ENCODE measurements at places on chromosomes 11 and 22.

- no peak for DNase-seq
These were observed 59.7 kb downstream of the SHANK2 start for GRCh38 chr11:71192629-71193028.

GRCh38 chr11:130487924-130488815, 39.7 kb downstream of the ADAMTS15 start:
- DNase-seq = no peak

DNA sequence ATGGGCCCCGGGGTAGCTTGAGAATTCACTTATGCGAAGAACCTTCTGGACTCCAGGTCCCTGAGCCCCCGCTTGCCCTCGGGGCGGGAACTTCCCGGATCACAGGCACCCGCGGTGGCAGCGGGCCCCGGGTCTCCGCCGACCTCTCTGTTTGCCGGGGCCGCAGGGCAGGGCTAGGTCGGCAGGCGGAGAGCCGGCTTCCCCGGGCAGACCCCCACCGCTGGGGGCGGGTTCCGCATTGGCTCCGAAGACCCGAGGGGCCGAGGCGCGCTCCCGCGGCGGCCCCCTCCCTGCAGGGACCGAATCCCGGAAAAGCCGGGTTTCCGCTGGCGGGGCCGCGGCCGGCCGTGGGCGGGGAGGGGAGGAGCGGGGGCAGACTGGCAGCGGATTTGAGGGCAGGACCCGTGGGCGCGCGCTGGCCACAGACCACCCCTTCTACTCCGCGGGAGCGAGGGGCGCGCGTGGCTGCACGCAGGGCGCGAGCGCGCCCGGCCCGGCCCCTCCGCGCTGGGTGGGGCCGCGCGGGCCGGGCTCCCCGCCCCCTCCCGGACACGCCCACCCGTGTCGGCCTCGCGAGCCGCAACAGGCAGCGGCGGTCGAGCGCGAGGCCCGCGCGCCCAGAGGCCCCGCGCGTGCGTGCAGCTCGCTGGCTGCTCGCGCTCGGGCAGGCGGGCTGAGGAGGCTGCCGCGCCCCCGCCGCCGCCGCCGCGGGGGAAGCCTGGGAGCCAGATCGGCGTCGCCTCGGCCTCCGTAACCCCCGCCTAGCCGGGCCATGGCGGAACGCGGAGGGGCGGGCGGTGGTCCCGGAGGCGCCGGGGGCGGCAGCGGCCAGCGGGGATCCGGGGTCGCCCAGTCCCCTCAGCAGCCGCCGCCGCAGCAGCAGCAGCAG, at the start of gene PACS1:
Gene PACS1, plus strand, starts transcription at position 558 of the 889 bp plus-strand sequence. Its CDS starts 215 bp downstream, at position 773.
- DNase-seq = peak; percentile 81

DNA sequence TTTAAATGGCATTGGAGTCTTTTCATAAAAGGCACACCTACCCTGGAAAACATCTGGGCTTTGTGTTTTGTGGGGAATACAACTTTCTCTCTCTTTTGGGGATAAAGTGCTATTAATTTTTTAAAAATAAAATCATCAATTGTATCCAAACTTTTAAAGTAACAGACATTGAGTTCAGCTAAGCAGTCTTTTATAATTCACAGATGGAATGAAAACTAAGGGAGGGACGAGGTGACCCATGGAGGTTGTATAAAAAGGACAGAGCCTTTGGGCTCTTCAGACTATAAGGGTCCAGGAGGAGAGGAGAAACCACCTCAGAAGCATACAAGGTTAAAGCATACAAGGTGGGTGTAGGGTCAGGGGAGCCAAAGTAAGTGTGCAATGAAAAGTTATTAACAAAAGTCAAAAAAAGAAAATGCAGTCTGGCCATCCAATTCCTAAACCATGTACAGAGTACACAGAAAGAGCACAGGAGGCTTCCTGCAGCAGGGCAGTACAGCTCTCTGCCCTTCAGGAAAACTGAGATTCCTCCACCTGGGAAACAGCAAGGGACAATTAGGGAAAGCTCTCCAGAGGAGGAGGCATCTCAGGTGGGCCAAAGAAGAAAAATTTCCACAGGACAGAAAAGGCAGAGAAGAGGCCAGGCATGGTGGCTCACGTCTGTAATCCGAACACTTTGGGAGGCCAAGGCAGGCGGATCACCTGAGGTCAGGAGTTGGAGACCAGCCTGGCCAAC, 10.5 kb downstream of the KLHL22 start:
- DNase-seq = no peak

GRCh38 chr11:15967166-15967565, 389.2 kb downstream of the SOX6 start:
- DNase-seq = no peak

DNA sequence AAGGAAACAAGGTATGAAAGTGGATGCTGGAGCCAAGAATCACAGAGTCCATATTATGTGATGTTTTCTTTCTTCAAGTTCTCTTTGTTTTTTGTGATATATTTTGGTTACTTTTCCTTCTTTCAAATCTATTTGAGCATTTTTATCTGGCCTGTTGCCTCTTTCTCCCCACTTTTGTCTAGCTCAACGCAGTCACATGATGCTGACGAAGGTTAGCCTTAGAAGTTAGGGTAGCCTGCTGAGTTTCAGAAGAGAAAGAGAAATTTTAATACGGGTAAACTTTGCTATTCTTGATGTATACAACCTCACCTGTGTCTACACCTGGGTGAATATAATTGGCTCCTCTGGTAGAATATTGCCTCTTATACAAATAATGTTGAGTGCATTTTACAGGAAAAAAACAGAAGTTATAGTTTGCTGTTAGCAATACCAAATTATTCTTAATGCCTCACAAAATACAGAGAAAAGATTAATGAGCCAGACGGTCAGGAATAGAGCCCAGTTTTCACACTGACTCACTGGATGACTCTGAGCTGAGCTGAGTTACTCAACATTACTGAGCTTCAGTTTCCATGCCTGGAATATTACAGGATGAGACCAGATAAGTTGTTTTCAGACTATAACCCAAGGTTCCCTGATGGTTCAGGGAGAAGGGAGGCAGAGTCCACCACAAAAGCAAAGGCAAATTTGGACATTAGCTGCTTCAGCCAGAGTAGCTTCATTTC, 161.6 kb upstream of the BDNF start:
- DNase-seq = no peak

- no peak for DNase-seq
These were observed 60.3 kb downstream of the APOL3 start for GRCh38 chr22:36100134-36100824.

DNA sequence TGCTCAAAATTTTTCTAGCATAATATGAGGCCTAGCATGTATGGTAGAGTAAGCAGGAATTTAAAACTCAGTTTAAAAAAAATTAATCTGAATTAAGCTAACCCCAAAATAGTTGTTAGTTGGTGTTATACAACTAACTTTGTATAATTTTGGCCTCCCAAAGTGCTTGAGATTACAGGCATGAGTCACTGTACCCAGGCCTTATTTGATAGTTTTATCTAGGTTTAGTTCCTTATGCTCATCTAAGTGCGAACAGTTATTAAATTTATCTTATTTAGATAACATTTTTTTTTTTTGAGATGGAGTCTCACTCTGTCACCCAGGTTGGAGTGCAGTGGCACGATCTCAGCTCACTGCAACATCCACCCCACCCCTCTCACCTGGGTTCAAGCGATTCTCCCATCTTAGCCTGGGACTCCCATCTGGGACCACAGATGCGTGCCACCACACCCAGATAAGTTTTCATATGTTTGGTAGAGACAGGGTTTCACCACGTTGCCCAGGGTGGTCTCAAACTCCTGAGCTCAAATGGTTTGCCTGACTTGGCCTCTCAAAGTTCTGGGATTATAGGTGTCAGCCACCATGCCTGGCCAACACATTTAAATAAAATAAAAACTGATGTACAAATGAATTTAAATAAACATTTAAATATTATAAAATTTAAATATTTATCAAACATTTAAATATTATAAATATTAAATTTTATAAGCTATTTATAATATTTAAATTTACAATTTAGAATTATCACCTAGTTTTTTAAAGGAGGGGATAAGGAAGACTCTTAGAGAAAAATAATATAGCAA, 7.5 kb downstream of the IL18 start:
- DNase-seq = no peak

- no peak for DNase-seq
These were observed 11.4 kb upstream of the MPPED1 start for GRCh38 chr22:43400449-43400848.

GRCh38 chr11:28582506-28582905, 474.3 kb downstream of the METTL15 start:
- DNase-seq = no peak

- no peak for DNase-seq
These were observed 10.9 kb downstream of the USP2 start for GRCh38 chr11:119370486-119371046.

- DNase-seq = no peak
These were observed at the start of gene MMP26 for GRCh38 chr11:4704054-4704789. Gene MMP26 (plus strand): TSS chr11:4704784.

- DNase-seq = no peak
These were observed 594.2 kb downstream of the METTL15 start for GRCh38 chr11:28702450-28702790.

DNA sequence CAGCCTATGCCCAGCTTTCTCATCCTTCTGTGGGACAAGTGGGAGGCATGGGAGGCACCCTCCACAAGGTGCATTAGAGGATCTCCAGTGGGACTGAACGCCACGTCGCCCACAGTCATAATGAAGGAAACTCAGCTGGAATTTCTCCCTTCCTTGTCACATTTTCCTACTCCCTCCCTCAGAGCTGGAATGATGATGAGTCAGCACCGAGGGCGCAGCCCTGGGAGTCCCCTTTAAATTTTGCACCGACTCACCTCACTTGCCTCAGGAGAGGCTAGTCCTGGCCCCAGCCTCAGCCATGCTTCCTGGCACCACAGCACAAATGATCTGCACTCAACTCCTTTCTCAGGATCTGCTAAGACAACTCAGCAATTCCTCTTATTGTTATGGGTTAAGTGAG, 34.3 kb downstream of the DBX1 start:
- no peak for DNase-seq

- no peak for DNase-seq
These were observed 18.0 kb upstream of the VPREB1 start for GRCh38 chr22:22226448-22227187.

DNA sequence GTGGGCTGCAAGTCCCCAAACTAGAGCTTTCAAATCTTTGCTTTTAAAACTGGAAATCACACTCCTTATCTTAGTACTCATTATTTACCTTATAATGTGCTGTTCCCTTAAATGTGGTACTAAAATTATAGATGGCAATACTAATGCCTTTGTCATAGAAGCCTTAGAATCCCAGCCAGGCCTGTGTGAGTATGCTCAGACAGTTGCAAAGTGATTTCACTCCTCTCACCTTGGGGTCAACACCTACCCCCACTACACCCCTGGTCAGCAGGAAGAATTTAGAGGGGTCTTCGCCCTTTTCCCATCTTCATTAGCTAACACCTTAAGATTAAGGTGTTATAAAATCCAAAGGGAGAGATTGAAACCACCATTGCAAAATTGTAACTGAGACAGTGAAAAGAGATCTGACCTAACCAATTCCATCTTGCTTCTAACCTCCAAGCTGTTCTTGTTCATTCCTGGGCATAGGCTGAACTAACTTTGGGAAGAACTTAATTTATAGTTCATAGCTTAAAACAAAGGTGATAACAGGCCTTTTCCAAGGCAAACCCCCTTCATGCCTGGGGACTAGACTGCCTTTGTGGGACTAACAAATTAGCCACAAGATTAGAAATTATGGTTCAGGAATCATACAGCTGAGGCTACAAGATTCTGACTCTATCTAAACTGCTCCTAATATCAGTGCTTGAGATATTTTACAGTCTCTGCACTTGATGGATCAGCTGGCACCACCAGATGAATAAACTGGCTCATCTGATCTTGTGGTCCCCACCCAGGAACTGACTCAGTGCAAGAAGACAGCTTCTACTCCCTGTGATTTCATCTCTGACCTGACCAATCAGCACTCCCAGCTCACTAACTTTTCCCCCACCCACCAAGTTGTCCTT, 10.4 kb upstream of the MRPL17 start:
- no peak for DNase-seq

DNA sequence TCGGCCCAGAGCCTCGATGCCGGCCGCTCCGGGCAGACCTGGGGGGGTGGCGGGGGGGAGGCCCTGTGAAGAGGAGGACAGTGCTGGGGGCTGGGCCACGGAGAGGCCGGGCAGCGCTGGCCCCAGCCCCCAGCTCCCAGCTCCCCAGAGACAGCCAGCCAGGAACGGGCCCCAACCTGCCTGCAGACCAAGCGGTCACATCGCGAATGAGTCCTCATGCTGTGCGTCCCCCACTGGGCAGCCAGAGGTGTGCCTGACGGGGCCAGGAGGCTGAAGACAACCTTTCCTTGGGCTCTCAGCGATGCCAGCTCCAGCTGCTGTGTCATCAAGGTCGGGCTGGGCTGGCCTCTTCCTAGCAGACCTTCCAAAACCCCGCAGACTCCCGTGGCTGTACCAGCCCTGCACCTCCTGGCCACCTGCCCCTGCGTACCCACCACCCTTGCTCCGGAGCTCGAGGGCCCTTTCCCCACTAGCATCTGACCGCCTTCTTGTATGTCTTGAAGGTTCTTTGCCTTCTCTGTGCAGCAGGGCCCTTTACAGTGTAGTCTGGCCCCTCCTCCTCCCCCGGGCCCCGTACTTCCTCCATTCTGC, 88.4 kb downstream of the CDKN1C start:
- DNase-seq = peak; percentile 4

DNA sequence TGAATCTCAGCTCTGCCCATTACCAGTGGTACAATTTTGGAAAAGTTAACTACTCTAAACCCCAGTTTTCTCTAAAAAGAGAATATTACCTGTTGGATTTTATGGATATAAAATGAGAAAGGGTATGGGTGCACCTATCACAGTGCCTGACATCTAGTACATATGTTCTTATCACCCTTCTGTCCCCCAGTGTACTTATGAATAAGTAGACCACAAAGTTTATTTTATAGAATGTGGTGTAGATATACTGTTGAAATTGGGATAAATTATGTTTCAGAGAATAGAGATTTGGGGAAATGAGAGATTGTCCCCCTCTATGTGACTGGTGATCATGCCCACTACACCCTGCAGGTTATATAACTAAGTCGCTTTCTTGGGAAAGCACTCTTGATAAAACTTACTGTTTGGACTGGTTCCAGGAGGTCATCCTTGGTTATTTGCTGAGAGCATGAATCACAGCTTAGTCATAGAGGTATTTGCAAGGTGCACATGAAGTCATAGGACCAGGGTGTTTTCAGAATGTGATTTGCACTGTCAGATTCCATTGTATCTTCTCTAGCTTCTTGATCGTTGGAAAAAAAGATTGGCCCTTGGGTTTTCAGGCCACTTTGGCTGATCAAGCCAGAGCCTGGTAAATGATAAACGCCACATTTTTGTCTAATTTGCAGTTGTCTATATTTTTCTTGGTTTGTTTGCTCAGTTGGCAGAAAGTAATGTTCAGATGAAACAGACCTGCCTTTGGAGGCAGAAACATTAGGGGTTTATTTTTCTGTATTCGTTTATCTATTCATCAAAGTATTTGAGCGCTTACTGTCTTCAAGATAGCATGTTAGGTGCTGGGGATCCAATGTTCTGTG, 21.3 kb downstream of the STX3 start:
- DNase-seq = no peak

GRCh38 chr22:26740253-26740652, 82.9 kb downstream of the MIAT start:
- DNase-seq = no peak

All from WERI-Rb-1 (cell line).